ENCODE measurements at places on chromosomes 3 and 15.
A peak's percentile ranks its signal among the peaks of the same experiment; 100 is the strongest.

GRCh38 chr3:130389743-130390478, 44.4 kb downstream of the COL6A5 start:
- no peak for DNase-seq

DNA sequence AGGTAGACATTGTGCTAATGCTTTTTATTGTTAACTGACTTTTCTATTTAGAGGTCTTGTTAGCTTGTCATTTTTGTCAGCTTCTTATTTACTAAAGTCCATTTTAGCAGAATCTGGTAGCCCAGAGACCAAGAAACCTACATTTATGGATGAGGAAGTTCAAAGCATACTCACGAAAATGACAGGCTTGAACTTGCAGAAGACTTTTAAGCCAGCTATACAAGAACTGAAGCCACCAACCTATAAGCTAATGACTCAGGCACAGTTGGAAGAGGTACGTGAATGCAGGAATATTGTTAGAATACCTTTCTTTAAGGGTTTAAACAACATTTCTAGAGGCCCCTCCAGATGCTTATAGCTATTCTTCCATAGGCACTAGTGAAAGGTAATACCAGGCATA, 3.0 kb downstream of the MRPS22 start:
- DNase-seq, result no peak

DNA sequence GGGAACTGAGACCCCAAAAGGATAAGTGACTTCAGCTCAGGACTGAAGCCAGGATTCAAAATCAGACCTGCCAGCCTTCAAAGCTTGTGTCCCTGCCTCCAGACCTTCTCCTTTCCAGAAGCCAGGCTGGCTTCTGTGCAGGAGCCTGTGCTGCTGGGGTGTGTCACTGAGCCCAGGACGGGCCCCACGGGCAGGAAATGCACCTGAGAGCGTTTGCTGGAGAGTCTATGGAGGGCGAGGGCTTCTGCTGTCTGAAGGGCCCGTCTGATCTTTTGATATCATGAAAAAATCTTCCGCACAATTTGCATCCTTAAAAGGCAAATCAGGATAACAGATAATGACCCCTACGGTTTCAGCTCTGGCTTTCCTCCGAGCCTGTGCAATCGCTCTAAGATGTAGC, 125.4 kb downstream of the FAM43A start:
- DNase-seq, result no peak

- peak; percentile 37 for DNase-seq
Observed at GRCh38 chr15:40927873-40928806, 1.0 kb upstream of the DLL4 start.

DNA sequence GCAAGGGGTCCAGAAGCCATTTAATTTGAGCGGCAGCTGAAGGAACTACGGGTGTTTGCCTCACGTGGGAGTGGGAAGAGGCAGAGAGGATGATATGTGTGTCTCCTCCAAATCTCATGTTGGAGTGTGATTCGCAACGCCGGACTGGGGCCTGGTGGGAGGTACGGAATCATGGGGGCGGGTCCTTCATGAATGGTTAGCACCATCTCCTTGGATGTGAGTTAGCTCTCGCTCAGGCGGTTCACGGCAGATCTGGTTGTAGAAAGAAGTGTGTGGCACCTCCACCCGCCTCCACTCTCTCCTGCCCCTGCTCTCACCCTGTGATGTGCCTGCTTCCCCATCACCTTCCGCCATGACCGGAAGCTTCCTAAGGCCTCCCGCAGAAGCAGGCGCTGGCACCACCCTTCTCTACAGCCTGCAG, 25.4 kb downstream of the XXYLT1 start:
- peak; percentile 19 for DNase-seq
